Urinary bladder (tissue), 4 donors: ENCODE measurements at places on chromosomes 11 and 22. TPM values are rescaled to one million over a fixed set of nuclear protein-coding genes. Genes with fewer than 3 reads are reported as not detected.

DNA sequence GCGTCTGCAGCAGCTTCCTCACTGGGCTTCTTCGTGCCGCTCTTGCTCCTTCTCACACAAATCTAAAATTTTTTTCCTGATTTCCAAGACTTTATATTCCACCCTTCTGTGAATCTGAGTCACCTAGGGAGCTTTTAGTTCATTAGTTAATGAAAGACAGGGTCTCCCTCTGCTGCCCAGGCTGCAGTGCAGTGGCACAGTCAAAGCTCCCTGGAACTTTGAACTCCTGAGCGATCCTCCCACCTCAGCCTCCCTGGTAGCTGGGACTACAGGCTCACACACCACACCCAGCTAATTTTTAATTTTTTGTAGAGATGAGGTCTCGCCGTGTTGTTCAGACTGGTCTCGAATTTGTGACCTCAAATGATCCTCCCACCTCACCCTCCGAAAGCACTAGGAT, 116.9 kb downstream of the ATXN10 start:
- DNase-seq = no peak

GRCh38 chr11:67503119-67504004, 1.8 kb downstream of the PITPNM1 start:
- DNase-seq = no peak

GRCh38 chr22:23684026-23684425, 6.8 kb upstream of the RGL4 start:
- no peak for DNase-seq

Gene MRE11
- 46.0 TPM for total RNA-seq

Gene KCTD14
- 2.3 TPM for total RNA-seq

DNA sequence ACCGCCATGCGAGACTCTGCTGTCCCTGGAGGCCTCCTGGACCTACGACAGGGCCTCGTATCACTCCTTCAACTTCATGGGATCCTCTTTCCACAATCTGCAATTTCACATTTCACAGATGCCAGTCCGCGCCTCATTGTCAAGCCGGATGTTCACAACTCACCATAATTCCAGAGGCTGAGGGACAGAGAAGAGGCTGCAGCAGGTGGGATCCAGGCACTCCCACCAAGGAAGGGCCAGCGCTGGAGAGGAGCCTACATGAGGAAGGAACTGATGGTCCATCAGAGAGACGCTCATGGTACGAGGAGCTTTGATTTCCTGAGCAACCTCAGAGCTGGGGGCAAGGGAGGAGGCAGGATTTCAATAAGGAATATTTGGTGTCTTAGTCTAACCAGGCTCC, 495.0 kb downstream of the BRD1 start:
- no peak for DNase-seq

Gene MS4A6A
- 76.2 TPM for total RNA-seq

GRCh38 chr11:47216121-47216798, 1.5 kb downstream of the DDB2 start:
- DNase-seq = no peak

DNA sequence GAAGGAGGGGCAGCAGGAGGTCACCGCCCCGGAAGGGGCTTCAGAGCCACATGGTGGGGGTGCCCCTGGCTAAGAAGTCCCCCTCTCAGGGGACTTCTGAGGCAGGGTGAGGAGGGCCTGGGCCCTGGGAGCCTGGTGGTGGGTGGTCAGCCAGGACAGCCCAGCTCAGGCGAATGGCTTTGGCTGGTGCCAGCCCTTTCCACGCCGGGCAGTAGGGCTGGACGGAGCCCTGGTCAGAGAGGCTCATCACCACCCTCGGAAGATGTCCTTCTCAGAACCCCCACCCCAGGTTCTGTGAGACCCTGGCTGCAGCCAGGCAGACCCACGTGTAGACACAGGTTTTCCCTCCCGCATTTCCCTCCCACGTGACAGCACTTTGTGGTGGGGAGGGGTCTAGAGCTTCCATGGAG, 35.9 kb downstream of the OSBPL5 start:
- DNase-seq = no peak

GRCh38 chr11:125157953-125158680, 6.4 kb upstream of the PKNOX2 start:
- DNase-seq = no peak

DNA sequence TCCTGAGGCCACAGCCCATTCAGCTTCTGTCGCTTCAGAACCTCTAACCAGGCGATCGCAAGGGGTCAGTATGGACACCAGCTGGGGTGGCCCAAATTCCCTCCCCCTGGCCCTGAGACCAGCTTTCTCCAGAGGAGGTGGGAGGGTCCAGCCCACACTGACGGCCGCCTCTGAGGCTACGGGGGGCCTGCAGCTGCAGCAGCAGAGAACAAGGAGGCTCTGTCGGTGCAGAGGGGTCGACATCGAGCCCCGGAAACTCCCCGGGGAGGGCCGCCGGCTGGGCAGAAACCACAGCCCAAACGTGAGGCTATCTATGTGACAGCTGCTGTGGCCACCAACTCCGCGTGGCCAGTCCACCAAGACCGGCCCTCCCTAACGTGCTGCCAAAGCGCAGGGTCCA, 40.8 kb downstream of the ELFN2 start:
- no peak for DNase-seq

Gene PTPRJ
- 18.2 TPM for total RNA-seq

DNA sequence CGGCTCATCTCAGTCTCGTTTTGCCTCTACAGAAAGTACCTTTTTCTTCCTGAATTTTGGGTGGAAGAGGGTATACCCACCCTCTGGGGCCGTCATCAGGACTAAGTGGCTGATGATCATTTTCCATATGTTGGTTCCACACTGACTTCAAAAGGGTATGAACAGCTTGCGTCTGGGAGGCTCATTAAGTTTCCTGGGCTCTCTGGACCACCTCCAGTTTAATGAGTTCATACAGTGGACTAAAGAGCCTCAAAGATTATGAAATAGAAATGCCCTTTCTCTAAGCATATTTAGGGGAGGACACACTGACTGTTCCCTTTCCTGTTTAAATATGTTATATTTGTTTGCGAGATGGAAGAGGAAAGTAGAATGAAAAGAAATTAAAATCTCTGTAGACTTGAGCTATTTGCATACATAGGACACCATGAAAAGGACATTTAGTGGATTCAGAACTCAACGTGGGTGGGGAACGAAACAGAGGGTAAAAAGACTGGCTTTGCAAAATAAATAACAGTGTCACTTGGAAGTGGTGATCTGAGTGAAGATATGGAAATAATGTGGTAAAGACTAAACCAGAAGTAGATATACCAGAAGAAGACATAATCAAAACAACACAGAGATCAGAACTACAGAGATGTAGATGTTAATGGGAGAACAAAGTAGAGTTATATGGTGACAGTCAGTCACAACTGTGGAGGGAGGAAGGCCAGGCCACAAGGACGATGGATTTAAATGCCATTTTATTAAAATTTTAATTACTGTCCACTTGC, 18.7 kb downstream of the LDLRAD3 start:
- DNase-seq = no peak

- no peak for DNase-seq
Observed at GRCh38 chr11:66904561-66904960, 47.7 kb downstream of the LRFN4 start.

Gene CCDC157
- total RNA-seq = 2.1 TPM

Gene OR5L1
- total RNA-seq = not detected

Gene ELMOD1
- 1.6 TPM for total RNA-seq

Gene FAM180B
- 0.32 TPM for total RNA-seq

DNA sequence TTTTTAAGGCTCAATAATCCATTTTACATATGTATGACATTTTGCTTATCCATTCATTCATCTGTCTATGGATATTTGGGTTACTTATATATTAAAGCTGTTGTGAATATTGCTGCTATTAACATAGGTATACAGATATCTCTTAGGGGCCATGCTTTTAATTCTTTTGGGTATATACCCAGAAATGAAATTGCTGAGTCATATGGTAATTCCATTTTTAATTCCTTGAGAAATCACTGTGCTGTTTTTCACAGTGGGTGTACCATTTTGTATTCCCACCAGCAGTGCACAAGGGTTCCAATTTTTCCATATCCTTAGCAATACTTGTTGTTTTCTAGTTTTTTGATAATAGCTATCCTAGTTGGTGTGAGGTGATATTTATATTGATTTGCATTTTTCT, 19.0 kb downstream of the PRMT3 start:
- DNase-seq = no peak

- no peak for DNase-seq
Observed at GRCh38 chr11:63240098-63240497, 3.3 kb downstream of the SLC22A25 start.

- DNase-seq = peak; percentile 5
Observed at GRCh38 chr11:130945896-130946295, 29.6 kb upstream of the SNX19 start.

DNA sequence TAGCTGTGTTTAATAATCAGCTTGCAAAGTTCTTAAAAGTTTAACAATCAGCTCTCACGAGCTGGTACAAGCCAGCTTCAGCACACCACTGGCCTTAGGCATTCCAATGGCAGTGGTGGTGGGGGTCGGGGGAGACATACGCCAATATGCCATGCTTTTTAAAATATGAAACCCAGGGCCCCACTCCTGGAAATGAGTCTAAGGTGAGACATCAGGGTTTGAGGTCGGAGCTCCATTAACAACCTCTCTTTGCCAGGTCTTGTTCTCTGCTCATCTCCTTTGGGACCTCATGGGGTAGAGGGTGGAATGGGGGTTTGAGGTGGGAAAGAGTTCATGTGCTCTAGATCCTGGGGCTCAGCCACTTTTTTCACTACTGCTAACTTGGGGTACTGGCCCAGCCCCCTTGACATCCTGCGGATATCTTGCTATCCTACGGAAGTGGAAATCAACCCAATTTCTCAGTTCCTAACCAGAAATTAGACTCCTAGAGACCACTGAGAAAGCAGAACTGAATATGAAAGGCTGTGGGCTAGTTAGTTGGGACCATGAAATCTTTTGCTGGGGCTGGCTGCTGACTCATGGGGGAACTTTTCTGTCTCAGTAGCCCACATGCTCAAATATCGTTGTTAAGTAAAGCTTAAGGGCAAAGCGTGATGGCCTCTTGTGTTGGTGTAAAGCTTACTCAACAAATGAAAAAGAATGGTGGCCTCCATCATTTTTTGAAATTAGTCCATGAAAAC, 90.1 kb downstream of the PDHX start:
- DNase-seq = no peak

Gene PAMR1
- total RNA-seq = 179 TPM

GRCh38 chr11:22778642-22779041, 51.0 kb downstream of the SVIP start:
- DNase-seq = no peak

DNA sequence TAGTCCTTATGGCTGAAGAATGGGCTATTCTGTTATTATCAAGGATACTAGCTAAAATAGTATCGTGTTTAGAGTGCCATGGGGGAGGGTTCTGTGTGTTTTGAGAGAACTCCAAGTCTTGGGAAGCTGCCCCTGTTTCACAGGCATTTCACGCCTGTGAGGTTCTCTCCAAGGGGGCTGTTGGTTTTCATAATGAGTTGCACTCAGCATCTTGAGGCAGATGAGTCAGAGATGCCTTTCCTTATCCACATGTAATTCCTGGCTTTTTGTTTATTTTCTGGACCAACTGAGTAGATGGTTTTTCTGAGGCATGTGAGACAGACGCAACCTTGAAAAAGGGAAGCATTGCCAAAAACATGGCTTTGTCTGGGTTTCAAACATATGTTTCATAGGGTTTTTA, 203.7 kb downstream of the ARHGAP42 start:
- DNase-seq = no peak

GRCh38 chr22:43616645-43617044, 195.5 kb downstream of the EFCAB6 start:
- DNase-seq = no peak

GRCh38 chr11:112235750-112236390, 9.6 kb downstream of the PTS start:
- no peak for DNase-seq

Gene OR4D10
- not detected for total RNA-seq

Gene RNF215
- total RNA-seq = 10.7 TPM
